ENCODE measurements at places on chromosomes 6 and 20.
A peak's percentile ranks its signal among the peaks of the same experiment; 100 is the strongest.

GRCh38 chr20:47720636-47721427 is 64.4 kb downstream of the SULF2 start:
- DNase-seq: no peak

- no peak for DNase-seq
Observed at GRCh38 chr6:156601152-156602065, 175.8 kb upstream of the ARID1B start.

GRCh38 chr6:33746036-33746600 is 587 bp downstream of the IP6K3 start:
- no peak for DNase-seq

DNA sequence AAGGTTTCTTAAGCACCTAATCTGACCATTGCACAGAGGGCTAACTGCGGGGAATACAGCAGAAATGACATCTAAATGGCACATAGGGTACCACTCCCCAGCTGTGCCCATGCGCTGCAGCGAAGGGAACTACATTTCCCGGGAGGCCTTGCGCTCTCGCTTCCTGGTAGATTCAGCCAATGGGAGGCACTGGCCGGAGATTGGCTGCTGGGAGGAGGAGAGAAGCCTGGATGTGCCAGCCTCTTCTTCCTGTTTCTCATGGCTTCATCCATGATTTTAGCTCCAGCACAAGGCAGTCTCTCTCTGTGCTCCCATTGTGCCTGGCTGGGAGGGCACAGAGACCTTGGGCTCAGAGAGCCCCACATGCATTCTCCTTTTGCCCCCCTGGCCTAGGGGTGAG is 101.7 kb upstream of the FOXA2 start:
- peak; percentile 69 for DNase-seq

- no peak for DNase-seq
Observed at GRCh38 chr6:24566020-24566767, 71.4 kb downstream of the ALDH5A1 start.

DNA sequence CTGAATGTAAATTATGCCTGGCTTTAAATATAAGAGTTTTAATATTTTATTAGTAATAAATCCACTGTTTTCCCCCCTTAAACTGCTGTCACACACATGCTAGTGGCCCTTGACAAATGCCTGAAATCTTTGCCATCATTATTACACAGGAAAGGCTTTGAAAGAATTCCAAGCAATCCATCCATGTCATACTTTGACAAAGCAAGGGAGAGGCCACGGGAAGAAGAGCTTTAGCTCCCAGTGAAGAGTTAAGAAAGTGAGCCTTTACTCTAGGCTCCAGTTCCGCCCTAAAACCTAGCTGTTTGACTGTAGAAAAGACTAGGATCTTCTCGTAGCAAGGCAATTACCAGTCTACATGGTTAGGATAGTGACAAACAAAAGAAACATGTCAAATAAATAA is 147.9 kb downstream of the GMDS start:
- no peak for DNase-seq
